ENCODE measurements at places on chromosomes 7 and 10.

DNA sequence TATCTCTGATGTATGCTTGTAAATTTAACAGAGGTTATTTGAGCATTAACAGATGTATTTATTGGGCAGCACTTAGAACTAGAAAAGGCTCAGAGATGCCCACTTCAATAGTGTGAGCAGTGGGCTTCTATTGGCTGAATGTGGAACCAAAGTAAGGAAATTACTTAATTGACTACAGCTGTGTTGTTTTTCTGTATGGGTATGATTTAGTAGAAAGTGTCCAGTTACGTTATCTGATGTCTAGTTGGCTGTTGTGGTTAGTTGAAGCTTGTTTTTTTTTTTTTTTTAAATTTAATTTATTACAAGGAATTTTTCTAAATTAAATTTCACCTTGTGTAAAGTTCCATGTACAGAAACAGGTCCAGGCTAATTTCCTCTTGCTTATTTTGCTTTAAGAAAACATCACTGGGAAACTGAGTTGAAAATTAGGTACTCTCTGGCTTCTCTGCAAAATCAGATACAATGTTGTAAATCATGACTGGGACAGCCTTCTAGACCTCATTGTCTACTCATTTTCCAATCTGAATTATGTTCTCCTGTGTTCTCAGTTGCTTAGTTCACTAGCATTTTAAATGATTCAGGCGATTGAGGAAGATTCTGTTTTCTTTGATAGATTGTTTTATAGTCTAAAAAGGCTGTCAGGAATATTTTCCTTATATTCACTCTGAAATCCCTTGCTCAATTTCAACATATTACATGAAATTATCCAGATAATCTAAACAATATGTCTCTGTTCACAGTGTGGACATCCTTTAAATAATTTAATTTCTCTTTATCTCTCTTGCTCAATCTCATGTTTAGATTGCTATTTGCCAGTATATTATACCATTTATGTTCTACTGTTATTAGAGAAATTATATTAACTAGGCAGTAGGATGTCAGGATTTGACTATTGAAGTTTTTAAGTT is 53.0 kb downstream of the PHF14 start:
- DNase-seq: no peak

DNA sequence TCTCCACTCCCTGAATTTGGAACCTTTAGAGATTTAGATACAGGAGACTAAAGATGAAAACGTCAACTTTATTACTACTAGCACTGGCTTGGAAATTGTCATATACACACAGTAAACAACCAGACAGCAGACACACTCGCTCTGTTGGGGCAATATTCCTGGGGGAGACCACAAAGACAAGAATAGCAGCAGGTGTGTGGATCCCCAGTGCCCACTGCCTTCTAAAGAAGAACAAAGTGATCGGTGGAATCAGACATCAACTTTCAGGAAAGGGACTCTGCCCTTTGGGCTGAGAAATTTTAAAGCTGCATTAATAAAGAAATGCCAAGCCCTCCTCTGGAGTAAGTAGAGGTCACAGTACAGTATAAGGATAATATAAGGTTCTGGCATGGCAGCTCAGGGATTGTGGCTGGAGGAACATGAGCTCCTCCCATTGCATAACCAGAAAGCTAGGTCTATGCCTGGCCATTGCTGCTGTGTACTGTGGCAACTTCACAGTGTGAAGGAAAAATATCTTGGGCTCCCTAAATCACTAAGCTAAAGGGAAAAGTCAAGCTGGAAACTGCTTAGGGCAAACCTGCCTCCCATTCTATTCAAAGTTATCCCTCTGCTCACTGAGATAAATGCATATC is 57.1 kb upstream of the ANKRD1 start:
- peak; percentile 22 for DNase-seq

- DNase-seq: no peak
Observed at GRCh38 chr7:86966916-86967315, 92.5 kb downstream of the ELAPOR2 start.

DNA sequence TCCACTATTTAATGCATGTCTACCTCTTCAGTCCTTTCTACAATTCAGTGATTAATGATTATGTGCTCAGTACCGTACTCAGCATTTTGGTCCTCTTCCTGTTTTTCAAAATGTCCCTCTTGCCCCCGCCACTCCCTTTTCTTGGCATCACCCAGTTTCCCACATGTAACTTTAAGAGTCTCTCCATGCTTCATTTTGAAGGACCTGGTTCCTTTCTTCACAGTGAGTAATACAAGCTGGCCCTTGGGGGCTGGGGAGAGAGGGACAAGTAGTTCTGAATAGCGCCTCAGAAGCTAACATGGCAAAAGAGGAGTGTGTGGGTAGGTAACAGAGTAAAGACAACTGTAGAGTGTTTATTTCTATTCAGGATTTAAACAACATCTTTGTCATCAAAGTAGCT is 34.6 kb upstream of the SLIT1 start:
- DNase-seq: no peak

DNA sequence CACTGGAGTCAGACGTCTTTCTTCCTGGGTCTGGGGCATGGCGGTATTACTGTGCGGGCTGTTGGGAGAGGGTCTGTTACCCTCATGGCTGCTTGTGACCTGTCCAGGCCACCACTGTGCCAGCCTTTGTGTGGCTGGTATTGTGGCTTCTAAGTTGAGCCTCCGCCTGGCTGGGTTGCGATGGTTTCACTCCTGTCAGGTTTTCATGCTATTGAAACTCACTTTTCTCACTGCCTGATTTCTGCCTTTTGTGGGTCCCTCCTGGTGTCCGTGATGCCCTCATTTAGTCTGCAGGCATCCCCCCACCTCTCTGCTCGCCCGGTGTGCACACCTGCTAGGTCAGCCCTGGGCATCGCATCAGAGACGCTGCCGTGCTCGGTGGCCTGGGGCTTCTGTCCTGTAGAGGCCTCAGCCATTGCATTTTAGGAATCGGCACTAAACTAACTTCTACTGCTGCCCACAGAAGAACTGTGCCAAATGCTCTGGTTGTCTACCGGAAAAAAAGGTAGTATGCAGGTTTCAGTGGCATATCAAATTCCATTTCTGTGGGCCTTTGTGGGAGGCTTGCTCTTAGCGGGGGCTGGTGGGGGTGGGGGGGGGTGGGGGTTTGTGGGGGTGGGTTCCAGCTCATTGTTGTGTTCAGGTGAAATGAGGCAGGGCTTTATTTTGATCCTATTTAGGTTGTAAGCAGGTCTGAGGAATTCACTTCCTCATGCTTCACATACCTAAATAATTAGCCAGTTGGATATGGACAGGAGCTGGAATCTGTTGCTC is 64.3 kb downstream of the MGMT start:
- DNase-seq: peak; percentile 90

- DNase-seq: no peak
Observed at GRCh38 chr7:91913612-91914011, 27.1 kb upstream of the AKAP9 start.

DNA sequence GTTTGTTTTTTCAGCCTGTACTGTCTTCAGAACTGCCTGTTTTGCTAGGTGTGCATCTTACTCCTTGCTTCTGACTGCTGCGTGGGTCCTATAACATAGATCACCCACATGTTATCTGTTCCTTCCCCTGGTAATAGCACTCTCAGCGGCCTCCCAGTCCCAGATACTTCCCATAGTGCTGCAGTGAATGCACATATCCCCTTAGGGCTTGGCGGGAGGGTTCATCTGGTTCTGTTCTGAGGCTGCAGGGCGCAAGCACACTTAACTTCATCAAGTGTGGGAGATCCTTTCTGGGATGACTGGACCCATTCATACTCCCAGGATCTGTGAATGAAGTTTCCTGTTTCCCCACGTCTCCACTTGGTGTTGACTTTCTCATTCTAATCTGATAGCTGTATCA is 90.7 kb downstream of the CELF2 start:
- DNase-seq: peak; percentile 13

GRCh38 chr7:140673063-140673773 is 473 bp downstream of the ADCK2 start:
- peak; percentile 67 for DNase-seq

- DNase-seq: peak; percentile 23
Observed at GRCh38 chr10:82796510-82796909, 921.5 kb downstream of the NRG3 start.

DNA sequence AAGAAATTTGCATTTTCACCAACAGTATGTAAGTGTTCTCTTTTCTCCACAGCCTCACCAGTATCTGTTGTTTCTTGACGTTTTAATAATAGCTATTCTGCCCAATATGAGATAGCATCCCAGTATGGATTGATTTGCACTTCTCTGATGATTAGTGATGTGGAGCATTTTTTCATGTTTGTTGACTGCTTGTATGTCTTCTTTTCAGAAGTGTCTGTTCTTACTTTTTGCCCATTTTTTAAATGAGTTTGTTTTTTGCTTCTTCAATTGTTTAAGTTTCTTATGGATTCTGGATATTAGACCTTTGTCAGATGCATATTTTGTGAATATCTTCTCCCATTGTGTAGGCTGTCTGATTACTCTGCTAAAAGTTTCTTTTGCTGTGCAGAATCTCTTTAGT is 12.2 kb upstream of the TPK1 start:
- no peak for DNase-seq

DNA sequence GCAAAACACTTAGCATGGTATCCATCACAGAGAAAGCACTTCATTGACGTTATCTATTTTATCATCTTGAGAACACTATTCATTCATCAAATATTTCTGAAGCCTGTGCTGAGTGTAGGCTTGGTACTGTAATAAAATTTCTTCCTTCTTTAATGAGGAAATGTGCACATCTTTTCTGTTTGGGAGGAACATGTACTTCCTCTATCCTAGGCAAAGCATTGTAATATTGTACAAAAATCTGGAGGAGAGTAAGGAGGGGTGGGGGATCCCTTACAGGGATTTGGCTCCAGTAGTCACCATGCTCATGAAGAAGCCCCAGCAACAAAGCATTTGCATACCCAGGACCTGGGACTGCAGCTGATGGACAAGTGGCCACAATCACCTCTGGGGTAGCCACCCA is 39.9 kb upstream of the SORCS3 start:
- no peak for DNase-seq

DNA sequence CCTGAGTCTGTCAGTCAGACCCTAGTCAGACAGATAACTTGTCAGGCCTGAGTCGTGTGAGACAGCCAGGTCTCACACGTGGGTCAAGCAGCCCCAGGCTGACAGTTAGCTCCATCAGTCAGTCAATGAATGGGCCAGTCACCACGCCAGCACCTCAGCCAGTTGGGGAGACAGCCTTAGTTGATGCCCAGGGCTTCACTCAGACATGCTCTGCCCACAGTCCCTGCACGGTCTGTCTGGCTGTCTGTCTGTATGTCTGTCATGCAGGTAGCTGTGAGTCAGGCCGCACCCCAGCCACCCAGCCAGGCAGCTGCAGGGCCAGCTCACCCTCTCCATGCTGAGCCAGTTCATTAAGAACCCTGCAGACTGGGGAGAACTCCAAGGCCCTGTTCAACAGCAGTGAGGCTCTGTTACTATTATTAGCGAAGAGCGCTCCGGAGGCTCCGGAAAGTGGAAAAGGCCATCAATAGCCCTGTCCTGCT is 141.1 kb upstream of the PCBD1 start:
- DNase-seq: no peak

DNA sequence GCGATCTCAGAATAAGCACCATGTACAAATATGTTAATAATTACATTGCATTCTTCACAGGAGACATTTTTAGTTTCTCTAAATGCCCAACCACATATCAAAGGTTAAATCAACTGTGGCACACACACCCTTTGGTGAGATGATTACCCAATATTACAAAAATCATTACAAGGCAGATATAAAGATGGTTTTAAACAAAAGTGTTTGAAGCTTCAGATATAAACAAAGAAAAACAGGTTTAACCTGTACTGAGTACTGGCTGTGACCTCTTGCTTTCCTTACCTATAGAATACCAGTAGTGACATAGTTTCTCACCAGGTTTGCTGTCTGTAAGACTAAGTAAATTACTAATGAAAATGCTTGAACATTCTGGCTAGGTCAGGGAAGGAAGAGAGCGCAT is 360.0 kb upstream of the IGFBP3 start:
- DNase-seq: no peak

DNA sequence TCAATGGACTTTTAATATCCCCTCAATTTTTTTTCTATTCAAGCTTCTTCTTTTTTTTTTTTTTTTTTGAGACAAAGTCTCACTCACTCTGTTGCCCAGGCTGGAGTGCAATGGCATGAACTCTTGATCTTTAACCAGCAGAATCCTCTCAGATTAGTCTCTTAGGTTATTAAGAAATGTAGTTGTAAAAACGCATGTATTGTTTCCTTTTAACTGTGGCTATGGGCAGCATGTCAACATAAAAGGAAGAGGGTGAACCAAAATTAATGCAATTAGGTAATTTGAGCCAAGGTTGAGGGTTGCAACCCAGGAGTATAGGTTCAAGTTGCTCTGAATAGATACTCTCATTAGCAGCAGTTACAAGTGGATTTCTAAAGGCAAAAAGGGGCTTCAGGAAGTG is 4.3 kb upstream of the GSTO1 start:
- DNase-seq: no peak

- peak; percentile 98 for DNase-seq
Observed at GRCh38 chr7:77538281-77539212, 1.5 kb downstream of the PTPN12 start.

DNA sequence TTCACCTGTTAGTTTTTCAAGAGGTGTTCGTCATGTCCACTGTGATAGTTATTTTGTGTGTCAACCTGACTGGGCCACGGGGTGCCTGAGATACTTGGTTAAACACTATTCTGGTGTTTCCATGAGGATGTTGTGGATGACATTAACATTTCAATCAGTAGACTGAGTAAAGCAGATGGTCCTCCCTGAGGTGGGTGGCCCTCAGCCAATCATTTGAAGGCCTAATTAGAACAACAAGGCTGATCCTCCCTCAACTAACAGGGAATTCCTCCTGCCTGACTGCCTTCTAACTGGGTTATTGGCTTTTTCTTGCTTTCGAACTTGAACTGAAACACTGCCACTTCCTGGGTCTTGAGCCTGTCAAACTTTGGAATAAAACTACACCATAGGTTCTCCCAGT is 75.8 kb downstream of the ENO4 start:
- no peak for DNase-seq

DNA sequence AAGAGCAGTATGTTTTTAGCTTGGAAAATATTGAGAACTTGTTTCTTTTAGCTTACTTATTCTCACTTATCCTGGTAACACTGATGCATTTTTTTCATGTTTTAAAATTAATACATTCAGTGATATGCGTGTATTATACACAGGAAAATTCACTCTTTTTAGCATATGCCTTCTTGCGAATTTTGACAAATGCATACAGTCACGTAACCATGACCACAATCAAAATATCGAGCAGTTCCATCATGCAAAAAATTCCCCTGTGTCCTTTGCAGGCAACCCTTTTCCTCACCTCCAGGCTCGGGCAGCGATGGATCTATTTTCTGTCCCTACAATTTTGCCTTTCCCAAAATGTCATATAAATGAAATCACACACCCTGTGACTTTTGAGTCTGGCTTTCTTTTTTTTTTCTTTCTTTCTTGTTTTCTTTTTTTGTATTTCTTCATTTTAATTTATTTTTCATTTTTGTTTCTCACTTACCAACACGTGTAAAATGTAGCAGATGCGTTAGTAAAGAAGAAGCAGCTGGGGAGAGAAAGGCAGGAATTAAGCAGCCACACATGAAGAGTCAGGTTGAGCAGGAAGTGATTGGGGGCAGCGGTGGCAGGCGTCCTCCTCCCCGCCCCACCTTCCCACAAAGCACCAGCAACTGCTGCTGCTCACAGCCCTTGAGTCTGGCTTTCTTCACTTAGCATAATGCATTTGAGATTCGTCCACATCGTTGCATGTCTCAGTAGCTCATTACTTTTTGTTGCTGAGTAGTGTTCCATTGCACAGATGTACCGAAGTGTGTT is 29.9 kb downstream of the ADRB1 start:
- DNase-seq: no peak

Measured in mesendoderm (in vitro differentiated cells).